ENCODE measurements at places on chromosomes 7 and 10.

DNA sequence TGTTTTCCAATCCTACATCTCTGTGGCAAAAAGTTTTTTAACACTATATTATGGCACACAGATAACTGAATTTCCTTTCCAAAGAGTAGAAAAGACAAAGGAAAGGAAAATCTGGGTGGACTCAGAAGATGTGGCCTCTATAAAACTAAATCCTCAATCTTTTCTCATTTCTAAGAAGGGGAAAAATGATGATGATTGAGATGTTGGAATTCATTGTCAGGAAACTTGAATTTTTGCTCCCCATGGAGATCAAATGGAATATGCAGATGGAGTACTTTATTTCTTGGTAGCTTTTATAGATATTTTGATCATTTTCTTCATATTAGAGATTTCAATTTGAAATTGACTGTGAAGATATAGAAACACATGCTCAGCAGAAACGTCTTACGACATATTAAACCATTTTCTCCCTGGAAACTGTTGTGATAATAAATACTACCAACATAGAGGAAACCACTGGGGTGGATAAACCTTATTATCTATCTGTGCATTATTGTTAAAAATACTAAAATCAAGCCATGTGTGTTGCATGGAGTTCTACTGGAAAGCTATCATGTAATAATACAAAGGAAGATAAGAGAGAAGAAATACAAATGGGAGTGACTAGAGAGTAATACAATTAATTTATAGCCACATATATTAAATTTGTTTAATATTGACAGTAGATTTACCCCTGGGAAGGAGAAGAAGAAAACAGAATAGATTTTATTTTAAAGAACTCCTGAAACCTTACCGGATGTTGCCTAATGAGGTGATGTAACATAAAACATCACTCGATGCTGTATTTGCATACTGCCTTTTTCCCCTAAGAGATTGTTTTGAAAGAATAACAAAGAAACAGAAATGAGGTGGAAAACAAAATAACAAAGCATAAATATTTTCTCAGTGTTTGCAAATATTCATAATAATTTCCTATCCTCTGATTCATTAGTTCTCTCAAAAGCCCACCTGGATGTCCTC, 931.2 kb upstream of the C7orf33 start:
- DNase-seq: no peak

GRCh38 chr7:150371131-150371995, 2.7 kb downstream of the REPIN1 start:
- DNase-seq: no peak

GRCh38 chr10:29840516-29841276, 205.9 kb upstream of the SVIL start:
- DNase-seq: no peak

GRCh38 chr7:148967602-148968001, 60.7 kb downstream of the PDIA4 start:
- no peak for DNase-seq

Data from activated T-cell treated with anti-CD3 and anti-CD28 coated beads for 1 hour (primary cell).